Activated T-cell treated with anti-CD3 and anti-CD28 coated beads, Interleukin-2, amount 50 U/mL, for 4 hours (primary cell): ENCODE measurements at places on chromosomes 16 and 17.

DNA sequence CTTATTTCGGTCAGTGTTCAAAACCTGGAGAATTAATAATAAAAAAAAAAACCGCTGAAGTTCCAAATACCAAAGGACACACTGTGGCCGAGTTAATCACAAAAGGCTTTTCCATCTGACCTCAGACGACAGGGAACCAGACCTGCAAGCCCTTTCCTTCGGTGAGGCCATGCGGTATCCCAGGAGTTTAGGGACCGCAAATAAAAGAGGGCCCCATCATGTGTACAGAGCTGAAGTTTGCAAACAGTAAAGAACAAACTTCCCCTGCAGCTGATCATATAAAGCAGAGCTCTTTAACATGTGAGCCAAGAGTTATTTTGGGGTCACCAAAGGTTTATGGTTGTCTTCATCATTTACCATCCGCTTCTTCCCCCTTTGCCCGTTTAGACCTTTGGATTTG is 33.0 kb upstream of the FOXJ1 start:
- no peak for DNase-seq

DNA sequence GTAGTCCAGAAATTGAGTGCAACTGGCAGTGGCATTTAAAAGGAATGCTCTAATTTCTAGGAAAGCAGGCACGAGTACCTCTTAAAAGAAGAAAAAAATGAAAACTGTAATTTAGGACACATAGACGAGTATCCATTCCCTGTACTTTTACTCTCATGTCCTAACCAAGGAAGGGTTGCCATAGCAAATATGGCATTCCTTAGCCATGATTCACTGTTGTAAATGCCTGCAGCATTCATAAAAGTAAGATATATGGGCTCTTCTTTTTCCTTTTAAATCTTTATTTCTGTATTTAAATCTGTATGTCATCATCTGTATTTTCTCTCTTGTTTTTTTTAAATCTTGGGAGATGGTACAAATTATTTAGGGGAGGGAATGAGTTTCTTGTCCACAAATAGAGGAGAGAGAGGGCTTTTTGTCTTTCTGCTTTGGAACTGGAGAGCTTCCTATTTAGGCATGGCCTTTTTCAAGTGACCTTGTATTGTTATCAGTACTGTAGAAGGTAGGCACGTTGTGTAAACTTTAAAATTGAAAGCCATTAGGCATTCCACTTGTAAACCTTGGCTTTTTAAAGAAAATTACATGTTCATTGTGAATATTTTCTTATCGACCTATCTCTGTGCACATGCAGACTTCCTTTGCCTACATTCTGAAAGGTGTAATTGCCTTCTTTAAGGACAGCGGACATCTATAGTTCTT is 50.0 kb downstream of the TENT4B start:
- DNase-seq, result no peak

DNA sequence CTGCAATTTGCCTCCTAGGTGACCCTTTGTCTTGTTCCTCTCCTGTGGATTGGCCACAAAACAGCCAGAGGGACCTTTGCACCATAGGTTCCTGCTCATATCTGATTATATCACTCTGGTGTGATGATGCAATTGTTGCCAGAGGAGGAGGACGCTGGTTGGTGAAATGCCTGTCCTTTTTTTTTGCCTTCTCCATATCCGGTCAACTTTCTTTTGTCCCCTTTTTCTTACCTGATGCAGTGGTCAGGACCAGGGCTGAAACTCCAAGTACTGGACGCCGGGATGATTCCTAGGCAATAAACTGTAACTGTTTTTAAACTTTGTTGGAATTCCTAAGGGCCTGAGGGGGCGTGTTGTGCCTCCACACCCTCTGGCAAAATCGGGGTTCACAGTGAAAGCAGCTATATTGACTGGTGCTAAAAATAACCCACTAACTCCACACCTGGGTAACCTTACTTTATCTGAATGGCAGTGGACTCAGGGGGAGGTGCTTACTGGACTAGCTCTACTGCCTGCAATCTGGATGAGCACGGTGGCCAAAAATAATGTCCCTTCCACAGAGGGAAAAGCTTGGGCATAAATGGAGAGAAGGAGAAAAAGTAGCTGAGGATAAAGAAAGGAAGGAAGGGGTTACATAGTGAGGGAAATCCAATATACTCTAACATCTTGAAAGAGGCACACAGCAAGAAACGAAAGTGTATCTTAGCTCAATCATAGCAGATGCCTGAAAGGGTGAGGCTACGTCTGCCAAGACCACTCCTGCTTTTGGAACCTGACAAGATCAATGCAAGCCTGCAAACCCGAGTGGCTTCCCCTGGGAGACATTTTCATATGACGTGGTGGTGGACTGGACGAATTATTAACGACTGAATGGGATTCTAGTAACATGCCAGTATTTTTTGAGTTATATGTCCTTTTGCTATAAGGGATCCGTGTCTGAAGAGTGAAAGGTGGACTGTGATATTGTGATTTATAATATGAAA is 28.4 kb upstream of the ZNF423 start:
- no peak for DNase-seq

- no peak for DNase-seq
Observed at GRCh38 chr17:82835766-82836512, 3.9 kb downstream of the ZNF750 start.

GRCh38 chr16:51407921-51408320 is 256.9 kb upstream of the SALL1 start:
- DNase-seq, result no peak

DNA sequence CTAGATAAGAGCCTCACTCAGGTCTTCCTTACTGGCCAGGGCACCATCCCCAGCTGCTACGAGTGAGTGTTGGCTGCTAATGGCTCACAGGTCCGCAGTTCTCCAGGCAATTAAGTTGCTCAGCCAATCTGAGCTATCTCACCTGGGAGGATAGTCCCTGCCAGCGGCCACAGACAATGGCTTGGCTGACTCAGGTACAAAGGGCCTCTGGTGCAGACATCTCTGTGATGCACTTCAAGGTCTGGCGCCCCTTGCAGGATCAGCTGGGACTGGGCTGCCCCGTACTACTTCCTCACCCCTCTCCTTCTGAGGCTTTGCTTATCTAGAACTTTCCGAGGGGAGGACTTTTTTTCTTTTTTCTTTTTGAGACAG is 49.2 kb upstream of the EMP2 start:
- DNase-seq, result no peak

DNA sequence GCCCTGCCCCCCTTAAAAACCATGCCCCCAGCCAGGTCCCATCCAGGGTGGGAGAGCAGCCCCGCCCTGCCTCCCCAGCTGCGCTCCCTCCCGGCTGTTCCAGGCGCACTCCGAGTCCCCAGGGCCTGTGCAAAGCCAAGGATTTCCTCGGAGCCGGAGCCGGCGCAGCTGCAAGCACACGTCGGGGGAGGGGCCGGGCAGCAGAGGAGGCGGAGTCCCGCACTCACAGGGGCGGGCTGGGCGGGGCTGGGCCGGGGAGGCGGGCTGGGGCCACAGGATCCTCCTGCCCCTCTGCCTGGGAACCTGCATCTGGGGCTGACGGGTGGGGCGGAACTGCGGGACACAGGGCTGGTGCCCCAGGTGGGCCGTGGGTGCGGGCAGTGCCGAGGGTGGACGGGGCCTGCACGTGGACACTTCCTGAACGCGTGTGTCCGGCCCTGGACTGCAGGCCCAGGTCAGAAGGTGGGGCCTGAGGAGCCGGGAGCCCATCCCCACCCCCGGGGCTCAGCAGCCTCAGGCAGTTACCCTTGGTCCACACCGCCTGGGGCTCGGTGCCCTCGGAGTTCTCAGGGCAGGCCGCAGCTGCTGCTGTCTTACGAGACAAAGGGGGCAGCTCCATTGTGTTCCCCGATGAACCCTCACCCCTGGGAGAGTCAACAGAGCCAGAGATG is 24.0 kb upstream of the SSTR5 start:
- DNase-seq, result no peak

DNA sequence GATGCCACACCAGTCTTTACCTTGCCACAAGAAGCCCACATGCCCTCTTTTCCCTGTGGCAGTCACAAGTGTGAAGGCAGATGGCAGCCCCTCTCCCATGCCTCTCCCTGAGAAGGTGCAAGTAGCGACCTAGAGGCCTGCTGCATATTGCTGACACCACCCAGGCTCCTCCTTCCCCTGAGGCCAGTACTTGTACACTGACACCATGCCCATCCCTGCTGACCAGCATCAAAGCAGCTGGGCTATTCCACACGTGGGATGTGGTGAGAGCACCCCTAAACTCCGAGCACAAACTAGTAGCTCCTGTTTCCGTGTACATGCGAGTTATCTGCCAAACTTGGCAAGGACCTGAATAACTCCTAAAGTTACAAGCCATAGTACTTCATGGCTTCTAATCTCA is 149.4 kb downstream of the AATF start:
- no peak for DNase-seq

DNA sequence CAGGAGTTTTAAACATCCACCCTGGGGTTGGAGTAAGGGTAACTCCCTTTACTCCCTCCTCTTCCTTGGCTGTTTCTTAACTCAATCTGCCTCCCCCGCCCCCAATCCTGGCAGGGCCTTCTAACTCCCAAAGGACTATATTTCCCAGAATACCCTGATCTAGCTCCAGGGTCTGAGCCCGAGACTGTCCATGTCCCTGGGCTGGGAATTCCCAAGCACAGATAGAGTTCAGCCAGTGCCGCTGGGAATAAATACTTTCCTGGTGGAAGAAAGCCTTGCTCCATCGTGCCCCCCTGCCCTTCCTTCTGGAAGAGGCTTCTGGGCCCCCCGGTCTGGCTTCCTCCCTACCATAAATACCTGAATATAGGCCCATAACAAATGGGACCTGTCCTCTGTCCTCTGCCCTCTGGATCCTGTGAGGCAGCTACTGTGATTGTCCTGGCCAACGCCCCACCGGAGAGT is 10.2 kb downstream of the BAHCC1 start:
- DNase-seq, result no peak

DNA sequence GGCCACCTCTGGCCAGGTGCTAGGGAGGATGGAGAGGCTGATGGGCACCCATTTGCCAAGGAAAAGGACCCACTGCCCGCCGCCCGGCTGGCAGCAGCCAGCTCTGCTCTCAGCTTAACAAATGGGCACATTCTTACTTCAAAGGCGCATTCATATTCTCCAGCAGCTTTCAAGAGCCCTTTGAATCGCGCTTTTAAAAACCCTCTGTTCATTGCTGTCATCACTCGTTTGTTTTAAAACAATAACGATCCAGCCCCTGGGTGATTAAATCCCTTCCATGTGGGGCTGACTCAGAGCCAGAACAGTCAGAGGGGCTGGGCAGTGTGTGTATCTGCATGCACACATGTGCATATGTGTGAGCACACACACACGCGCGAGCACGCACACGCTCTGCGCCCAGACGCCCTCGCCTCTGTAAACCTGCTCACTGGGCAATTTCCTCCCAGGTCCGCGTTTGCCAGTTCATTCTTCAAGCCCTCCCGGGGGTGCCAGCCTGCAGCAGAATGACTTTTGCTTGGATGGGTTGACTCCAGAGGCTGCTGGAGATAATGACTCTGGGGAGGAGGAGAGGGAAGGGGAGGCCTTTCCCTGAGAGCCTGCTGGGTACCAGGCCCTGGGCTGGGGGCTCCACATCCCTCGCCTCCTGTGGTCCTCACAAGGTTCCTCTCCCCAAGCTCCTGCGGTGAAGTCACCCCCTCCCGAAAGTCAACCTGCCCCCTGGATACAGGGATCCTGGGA is 133.1 kb downstream of the SDK2 start:
- no peak for DNase-seq

DNA sequence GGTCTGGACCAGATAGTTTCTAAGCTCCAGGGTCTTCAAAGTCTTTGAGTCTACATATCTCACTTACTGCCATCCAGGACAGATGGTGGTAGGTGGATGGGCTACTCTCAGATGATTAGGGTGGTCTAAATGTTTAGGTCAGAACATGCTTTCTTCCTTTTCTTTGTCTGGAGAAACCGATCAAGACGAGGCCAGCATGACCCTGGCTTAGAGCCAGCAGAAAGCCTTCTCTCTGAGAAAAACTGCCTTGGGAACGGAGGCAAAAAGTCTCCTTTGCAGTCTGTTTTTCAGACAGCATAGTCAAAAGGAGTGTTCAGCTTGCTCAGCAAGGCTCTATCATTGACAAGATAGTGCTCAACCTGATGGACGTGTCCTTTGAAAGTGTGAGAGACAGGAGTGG is 48.8 kb downstream of the SPACA3 start:
- no peak for DNase-seq

DNA sequence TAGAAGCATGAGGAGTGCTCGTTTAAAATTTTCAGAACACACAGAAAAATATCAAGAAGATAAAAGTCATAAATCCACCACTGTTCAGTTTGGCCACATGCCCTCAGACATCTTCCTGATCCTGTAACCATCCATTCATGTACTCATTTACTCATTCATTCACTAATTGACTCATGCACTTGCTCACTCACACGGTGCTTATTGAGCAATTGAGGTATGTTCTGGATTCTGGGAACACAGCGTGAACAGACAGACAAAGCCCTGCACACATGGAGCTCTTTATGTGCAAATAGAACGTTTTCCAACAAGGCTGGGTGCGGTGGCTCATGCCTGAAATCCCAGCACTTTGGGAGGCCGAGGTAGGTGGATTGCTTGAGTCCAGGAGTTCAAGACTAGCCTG is 10.2 kb upstream of the NATD1 start:
- DNase-seq, result no peak

DNA sequence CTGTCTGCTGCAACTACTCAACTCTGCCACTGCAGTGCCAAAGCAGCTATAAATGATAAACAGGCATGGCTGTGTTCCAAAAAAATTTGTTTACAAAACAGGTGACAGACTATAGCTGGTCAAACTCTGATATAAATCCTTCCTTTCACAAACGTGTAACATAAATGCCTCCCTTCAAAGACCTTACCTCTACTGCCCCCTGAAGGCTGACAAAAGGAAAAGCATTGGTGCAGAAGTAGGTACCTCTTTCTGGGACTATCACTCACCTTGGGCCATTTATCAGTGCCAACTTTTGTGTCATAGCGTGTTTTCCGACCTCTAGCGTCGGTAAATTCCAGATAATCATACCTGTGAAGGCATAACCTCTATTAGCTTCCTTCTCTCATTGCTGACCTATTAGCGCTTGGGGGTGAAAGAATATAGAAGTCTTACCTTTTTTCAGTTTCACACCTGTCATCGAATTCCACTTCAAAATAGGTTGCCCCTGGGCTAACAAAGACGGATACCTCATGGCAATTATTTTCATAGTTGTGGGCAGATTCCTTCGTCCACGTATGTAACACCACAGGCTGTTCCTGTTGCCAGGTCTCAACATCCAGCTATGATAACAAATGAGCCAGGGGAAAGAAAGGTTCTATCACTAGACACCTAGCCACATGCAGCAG is 67.9 kb downstream of the ZZEF1 start:
- DNase-seq, result no peak

- no peak for DNase-seq
Observed at GRCh38 chr17:72788950-72789585, 303.4 kb downstream of the SLC39A11 start.

DNA sequence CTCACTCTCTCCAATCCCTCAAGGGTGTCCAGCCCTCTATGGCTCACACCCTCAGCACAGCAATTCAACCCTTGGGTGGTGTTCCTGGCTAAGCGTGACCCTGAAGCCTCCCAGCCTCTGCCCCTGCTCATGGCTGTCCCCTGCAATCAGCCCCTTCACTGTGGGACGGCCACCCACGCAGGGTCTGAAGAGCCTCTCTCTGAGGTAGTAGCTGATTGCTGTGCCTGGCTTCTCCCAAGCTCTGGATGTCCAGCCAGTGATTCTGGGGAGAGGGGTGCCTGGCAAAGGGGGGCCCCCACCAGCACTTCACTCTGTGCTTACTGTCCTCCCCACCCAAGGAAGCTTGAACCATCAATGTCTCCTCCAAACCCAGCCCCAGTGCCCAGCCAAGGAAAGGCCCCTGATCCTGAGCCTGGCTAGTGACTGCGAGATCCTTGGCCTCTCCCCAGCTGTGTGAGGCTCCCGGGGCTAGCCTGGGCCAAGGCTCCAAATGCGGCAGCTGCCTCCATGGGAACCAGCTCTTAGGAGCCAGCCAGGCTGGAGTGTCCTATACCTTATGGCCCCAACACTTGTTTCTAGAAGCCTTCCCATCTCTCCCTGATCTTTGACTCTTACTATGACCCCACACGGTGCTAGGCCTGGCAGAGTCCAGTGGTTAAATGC is 9.9 kb downstream of the MTSS2 start:
- DNase-seq, result no peak
